ENCODE measurements at places on chromosomes 2 and 18.
A peak's percentile ranks its signal among the peaks of the same experiment; 100 is the strongest.

DNA sequence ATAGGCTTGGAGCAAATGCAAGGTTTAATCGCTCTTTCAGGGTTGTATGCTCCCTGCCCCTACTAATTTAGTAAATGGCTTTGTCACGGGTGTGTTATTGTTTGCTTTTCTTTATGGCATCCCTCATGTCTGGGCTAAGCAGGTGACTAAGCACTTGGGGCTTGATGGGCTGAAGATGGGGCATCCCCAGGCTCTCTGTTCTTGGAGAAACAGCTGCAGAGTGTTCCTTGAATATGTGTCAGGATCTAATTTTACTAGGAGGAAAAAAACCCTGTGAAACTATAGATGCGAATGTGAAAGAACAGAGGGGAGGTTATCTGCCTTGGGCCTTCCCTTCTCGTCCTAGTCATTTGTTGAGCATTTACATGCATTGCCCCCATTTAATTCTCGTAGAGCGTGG, 94.7 kb upstream of the TAF1B start:
- DNase-seq = peak; percentile 24

- no peak for DNase-seq
These were observed 16.6 kb downstream of the POLE4 start for GRCh38 chr2:74975016-74975415.

DNA sequence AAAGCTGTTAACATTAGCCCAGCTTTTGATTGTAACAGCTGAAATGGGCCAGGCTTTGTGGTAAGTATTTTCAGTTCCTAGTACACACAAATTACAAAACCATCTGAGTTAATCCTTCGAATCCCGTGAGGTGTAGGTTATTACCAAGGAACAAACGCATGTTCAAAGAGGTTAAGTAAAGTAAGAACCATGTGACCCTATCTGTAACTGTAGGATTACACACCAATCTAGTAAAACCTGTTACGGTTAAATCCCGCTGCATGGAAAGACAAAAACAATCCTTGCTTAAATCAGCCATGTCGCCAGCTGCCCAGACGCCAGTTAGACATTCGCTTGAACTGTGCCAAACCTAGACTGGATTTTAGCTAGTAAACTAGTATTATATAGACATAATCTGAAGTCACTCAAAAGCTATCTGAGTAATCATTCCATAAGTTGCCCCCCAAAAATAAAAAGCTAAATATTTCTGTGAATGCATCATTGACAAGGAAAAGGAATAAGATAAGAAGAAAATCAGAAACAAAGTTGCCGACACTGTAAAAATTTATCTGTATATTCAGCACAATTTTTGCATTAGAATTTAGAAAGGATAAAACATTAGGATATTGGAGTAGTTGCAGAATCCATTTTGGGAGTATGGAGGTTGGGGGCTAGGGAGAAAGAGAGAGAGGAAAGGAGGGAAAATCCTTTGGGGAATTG, 638.0 kb downstream of the CNTNAP5 start:
- DNase-seq = no peak

- DNase-seq = no peak
These were observed 83.7 kb upstream of the APCDD1 start for GRCh38 chr18:10370716-10371115.

DNA sequence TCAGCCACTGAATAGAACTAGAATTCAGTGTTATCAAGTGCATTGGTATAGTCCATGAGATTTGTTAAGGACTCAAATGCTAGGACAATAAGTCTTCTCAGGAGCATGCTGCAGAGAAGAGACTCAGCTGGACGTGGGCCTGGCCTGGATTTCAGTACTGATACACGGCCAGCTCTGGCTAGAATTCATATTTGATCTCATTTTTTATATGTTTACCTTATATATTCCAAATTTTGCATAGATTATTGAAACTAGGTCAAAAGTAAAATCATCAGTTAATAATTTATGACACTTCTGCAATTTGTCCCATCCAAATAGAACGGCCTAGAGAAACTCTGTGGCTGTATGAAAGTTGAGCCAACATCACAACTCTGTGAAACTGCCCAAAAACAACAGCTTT, 262.0 kb downstream of the DLGAP1 start:
- no peak for DNase-seq

- DNase-seq = no peak
These were observed 11.4 kb upstream of the NR4A2 start for GRCh38 chr2:156343940-156344301.

DNA sequence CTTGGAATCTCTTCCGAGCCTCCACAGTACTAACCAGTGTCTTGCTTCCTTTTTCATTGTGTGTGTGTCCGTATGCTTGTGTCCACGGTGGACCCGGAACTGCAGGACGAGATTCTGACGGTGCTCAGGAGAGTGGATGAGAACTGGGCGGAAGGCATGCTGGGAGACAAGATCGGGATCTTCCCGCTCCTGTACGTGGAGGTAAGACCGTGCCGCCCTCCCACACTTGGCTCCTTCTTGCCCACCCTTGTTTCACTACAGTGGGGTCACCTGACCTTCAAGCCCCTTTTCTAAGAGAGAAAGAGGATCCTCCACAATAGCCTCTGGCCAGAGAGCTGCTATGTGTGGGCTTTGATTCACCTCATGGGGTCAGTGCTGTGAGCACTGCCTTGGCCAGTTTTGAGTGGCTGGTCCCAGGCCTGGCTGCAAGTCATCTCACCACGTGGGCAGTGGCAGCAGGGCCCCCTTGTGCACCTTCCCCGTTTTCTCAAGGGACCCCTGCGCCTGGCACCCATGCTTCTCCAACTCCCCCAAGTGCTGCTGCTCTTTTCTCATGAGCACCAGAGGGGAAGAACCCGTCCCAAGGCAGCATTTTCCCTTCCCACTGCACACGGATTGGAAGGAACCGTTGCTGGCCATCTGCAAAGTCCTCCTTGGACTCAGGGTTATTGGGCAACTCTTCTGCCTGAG, 242.1 kb downstream of the SEPTIN10 start:
- DNase-seq = no peak

Measured in NCI-H1105 treated with DMSO at 0.1 percent for 48 hours (cell line).